ENCODE measurements at places on chromosomes 7 and 10.
A peak's percentile ranks its signal among the peaks of the same experiment; 100 is the strongest.

GRCh38 chr10:103808780-103809179 lies 46.6 kb downstream of the SH3PXD2A start:
- DNase-seq = no peak

- DNase-seq = no peak
These were observed 379.7 kb downstream of the PHTF2 start for GRCh38 chr7:78178319-78178718.

DNA sequence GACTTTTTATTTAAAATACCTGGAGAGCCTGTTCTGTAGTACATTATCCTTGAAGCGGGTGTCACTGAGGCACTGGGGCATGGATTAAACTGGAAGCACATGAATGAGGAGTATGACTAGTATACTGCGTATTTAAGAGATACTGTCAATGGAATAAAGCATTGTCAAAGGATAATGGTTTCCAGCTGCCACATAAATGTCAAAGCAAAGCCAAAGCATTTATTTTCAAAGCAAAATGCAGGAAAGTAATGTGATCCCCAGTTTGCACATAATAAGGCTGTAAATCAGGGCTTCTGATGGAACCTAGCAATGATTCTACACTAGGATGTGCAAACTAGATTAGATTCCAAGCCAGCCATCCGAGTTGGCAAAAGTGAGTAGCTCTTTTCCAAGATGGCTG lies 240.1 kb downstream of the POU6F2 start:
- DNase-seq = no peak

DNA sequence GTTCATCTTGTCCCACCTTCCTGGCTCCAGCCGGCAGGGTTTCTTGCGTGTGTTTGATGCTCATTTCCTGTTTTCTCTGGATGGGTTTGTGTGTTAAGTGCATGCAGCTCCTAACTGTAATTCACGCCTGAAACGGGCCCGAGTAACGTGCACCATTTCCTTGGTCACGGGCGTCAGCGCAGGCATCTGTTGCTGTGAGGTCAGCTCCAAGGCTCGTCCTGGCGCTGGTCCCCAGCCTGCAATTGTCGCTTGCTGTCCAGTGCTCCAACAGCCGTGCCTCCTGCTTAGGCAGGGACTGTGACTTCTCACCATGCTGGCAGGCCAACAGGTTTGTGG lies 201.1 kb downstream of the GLRX3 start:
- no peak for DNase-seq

GRCh38 chr7:1749864-1750466 lies 79.9 kb downstream of the ELFN1 start:
- no peak for DNase-seq

- DNase-seq = no peak
These were observed 25.8 kb downstream of the MACC1 start for GRCh38 chr7:20191391-20191869.

DNA sequence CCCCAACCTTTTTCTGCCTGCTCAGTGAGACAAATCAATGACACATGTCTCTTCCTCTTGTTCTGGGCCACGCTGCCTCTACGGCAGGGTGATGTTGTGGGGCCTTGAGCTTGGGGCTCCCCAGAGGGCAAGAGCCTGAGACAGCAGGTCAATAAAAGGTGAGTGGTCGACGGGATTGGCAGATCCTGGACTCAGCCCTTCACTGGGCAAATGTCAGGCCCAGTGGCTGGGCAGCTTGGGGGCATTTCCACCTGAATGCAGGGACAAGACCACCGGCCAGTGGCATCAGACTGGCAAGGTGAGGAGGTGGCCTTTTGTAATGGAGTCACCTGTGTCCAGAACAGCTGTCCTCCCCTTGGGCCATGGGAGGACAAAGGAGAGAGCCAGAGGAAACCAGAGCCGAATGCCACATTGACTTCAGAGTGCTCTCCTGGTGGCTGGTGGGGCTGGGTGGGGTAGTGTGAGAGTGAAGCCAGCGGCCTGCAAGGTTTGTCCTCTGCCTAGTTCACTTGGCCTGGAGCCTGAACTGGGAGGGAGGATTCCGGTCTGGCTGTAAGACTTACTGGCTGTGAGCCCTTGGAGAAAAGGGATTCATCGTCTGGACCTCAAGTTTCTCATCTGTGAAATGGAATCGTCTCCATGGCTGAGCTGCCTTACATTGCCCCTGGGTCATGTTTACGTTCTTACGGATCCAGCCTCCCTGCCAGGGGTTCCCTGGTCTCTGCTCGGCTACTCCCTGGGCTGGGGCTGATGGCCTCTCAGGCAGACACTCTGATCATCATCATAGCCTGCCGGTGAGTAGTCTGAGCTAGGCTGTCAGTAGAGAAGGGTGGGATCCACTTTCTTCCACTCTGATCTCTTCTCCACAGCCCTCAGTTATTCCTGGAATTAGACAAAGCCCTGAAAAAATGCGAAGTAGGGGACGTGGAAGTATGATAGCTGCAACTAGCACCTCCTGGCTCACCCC lies 25.4 kb upstream of the CRHR2 start:
- DNase-seq = no peak

DNA sequence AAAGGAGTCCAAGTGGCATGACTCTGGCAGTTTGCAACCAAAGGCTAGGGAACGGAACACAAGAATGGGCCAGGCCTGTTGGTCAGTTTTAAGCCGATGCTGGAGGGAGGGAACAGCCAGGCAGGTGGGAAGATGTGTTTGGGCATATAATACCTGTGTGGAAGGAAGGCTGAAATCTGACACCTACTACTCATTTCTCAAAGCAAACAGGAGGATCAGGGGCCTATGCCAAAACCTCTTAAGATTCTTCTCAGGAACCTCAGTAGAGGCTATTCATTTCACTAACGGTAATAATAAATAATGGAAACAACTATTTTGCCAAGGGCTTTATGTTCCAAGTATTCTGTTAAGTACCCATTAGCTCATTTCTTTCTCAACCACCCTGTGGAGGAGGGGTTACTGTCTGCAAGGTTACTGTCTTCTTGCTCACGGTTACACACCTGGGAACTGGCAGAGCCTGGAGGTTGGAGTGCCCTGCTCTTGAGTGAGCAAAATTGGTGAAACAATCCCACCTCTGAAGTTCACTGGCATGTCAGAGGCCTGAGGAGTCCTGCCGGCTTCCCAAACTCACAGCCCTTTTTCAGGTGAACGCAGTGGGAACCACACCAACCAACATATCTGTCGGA lies 35.5 kb downstream of the GOT1 start:
- DNase-seq = no peak

DNA sequence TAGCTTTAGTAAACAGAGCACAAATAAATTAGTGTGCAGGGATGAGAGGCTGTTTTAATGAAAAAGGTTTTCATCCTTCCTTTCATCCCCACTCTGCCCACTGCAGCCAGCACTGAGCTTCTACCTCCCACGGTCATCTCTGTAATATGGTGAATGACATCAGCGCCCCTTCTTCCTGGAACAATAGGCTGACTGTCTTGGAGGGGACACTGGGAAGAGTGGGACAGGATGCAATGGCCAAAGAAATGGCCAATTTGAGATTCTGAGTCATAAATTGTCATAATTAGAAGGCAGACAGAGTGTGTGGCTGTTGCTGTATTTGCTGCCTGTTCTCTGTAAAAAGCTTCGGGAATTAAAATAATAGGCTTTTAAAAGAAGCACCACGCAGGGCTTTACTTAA lies 126.7 kb upstream of the CALN1 start:
- peak; percentile 25 for DNase-seq

- no peak for DNase-seq
These were observed 46.1 kb downstream of the PROSER2 start for GRCh38 chr10:11869219-11869618.

GRCh38 chr7:46054272-46054671 lies 133.2 kb upstream of the IGFBP3 start:
- no peak for DNase-seq

GRCh38 chr10:103627111-103627892 lies 133.8 kb downstream of the NEURL1 start:
- DNase-seq = peak; percentile 59

GRCh38 chr10:69057261-69057950 lies 30.5 kb upstream of the SRGN start:
- DNase-seq = no peak

Measured in eye (tissue), 1 donor.